ENCODE measurements at places on chromosomes 4 and X. TPM values are rescaled to one million over a fixed set of nuclear protein-coding genes. Genes with fewer than 3 reads are reported as not detected.

The F8A3 gene
- 0.34 TPM for total RNA-seq

The TMEM154 gene
- total RNA-seq: 23.6 TPM

The ERAS gene
- total RNA-seq: not detected

The HERC3 gene
- total RNA-seq: 33.4 TPM

The CYSLTR1 gene
- total RNA-seq: under 0.01 TPM

The PTPN13 gene
- total RNA-seq: 63.5 TPM

The ODAPH gene
- not detected for total RNA-seq

The STK32B gene
- under 0.01 TPM for total RNA-seq

The MMGT1 gene
- 19.3 TPM for total RNA-seq

The AFAP1 gene
- 21.9 TPM for total RNA-seq

The GPC4 gene
- total RNA-seq: 0.34 TPM

The FGF5 gene
- 15.2 TPM for total RNA-seq

The TET2 gene
- 11.3 TPM for total RNA-seq

Data from nasal cavity respiratory epithelium epithelial cell of viscerocranial mucosa (primary cell).